ENCODE measurements at places on chromosomes 11 and 22.

- no peak for DNase-seq
Observed at GRCh38 chr22:36238373-36239149, 766 bp downstream of the APOL2 start.

GRCh38 chr22:38031491-38031890 is 25.7 kb upstream of the PICK1 start:
- no peak for DNase-seq

DNA sequence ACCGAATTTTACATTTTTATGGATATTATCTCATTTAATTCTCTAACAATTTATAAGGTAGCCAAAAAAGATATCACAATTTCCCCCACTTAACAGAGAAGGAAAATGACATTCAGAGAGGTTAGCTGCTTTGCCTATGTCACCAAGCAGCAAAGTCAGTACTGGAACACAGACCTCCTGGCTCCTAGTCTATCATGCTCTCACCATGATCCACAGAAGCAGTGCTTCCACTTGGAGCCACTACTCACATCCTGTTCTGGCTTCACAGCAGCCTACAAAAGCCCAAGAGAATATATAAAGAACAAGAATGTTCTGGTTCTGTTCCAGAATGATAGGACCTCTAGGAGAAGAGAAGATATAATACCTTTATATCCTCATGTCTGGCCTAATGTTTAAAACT is 59.5 kb upstream of the SCUBE2 start:
- DNase-seq: no peak

- no peak for DNase-seq
Observed at GRCh38 chr22:20542736-20543135, 35.3 kb downstream of the MED15 start.

DNA sequence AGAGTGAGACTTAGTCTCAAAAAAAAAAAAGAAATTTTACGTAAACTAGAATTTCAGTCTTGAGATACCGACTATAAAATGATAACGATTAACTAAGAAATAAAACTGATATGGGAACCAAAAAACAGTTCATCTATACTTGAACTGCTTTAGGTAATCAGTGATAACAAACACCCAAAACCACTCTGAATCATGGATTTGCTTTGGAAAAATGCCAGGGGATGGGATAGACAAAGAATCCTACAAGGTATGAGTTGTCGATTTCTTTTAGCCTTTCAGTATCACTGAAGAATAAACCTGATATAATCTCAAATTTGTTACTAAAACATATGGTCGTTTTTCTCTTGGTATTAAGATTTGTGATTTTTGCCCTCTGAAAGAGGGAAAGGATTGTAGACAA is 13.7 kb downstream of the CSTF3 start:
- DNase-seq: no peak

GRCh38 chr11:69799097-69799496 is 20.1 kb downstream of the FGF3 start:
- DNase-seq: no peak

DNA sequence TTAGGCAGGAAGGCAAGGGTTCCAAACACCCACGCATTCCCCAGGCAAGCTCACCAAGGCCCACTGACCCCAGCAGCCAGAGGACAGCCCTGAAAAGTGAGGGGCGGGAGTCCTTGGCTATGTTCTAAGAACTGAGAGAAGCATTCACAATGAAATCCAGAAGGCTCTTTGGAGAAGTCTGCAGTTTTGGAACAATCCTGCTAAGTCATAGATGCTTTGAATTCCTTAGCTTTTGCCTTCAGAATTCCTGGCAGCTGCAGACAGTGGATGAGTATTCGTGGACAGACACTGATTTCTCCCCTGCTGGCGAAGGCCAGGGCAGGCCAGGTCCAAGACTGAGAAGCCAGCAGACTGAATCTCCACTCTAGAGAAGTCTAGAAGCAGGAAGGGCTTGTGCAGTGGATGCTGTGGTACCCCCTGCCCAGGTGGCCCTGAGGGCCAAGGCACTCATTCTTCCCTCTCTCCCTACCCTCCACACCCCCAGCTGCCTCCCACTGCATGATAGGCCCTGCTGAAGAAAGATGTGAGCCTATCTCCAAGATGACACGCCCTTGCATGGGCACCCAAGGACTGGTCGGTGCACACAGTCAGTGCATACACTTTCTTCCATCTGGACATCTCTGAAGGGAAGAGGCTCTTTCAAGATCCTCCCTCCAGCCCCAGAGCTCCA is 133.2 kb upstream of the TEAD1 start:
- DNase-seq: no peak

- no peak for DNase-seq
Observed at GRCh38 chr11:2158296-2158737, 2.7 kb downstream of the INS start.

DNA sequence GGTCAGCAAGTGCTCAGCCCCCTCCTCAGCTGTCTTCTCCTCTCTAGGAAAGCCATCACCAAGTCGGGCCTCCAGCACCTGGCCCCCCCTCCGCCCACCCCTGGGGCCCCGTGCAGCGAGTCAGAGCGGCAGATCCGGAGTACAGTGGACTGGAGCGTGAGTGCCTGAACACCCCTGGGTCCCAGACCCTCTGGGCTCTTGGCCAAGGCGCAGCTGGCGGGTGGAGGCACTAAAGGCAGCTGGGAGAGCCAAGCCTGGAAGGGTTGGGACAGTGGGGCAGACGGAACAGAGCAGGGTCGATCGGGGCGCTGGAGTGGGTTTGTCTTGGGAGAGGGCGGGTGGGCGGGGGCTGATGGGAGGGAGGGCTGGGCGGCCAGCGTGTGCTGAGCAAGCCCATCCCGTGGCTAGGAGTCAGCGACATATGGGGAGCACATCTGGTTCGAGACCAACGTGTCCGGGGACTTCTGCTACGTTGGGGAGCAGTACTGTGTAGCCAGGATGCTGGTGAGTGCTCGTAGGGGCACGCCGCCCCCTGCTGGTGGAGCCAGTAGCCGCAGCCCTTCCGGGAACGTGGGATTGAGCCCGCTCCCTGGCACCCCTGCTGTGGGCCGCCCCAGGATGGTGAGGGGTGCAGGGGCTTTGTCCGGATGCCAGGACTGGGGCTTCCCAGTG is 14.1 kb upstream of the MDK start:
- no peak for DNase-seq

Measured in chondrocyte (in vitro differentiated cells).